ENCODE measurements at places on chromosomes 1 and 21. TPM values are rescaled to one million over a fixed set of nuclear protein-coding genes. Genes with fewer than 3 reads are reported as not detected.

DNA sequence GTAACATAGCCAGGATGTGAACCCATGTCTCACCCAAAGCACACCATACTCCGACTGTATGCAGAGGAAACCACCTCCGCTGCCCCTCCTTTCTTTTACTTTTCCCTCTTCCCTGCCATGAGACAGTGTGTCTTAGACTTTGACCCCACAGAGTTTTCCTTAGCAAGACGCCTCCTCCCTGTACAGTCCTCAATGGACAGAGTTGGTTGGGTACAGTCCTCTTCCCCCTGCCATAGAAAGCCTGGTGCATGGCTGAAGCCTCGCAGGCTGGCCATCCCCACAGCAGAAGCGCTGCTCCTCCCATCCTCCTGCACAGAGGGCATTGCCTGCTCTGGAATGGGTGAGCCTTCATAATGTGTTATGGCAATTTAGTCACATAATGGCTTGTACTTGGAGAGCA is 127.9 kb downstream of the PLPP3 start:
- no peak for DNase-seq

DNA sequence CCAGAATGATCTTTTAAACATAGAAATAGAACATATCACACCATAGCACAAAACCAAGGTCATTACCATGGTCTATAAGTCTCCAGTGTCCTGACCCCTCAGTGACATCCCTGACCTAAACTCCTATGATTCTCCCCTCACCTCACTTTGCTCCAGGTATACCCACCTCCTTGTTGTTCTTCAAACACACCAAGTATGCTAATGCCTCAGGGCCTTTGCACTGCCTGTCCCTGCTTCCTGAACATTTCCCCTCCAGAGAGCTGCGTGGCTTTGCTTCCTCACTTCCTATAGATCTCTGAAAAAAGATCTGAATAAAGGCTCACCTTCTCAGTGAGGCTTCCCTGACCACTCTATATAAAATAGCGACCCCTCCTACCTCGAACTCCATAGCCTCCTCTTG is 1.1 kb downstream of the GOLT1A start:
- no peak for DNase-seq

- DNase-seq, result no peak
Measured at GRCh38 chr1:199404976-199405375, 622.5 kb upstream of the NR5A2 start.

DNA sequence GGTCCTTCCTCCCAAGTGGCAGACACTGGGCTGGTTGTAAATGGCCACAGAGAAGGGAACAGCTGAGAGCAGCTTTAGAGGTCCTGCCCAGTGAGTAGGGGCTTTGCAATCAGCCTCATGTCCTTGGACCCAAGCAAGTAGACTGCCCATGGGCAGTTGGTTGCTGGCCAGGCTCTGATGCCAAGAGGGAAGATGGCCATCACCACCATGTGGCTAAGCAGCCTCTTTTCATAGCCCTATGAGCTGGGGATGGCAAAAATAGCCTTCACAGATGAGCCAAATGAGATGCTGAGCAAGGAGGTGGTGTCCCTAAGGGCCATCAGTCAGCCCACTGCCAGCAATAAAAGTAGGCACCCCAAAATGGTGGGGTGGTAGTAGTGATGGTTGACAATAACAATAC is 3.2 kb downstream of the DISP3 start:
- no peak for DNase-seq

- no peak for DNase-seq
Measured at GRCh38 chr21:34583926-34584563, 30.9 kb downstream of the RCAN1 start.

DNA sequence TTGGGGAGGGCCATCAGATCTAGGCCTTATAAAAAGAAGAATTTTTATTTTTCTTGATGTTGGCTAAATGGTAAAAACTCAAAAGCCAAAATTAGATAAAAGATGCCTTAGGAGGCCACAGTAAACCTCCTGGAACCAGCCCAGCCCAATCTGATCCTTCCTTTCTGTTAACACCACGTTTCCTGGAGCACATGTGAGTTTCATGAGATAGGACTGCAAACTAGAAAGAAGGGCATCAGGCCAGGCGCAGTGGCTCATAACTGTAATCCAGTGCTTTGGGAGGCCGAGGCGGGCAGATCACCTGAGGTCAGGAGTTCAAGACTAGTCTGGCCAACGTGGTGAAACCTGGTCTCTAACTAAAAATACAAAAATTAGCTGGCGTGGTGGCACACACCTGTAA is 6.7 kb downstream of the HSF2BP start:
- DNase-seq, result no peak

DNA sequence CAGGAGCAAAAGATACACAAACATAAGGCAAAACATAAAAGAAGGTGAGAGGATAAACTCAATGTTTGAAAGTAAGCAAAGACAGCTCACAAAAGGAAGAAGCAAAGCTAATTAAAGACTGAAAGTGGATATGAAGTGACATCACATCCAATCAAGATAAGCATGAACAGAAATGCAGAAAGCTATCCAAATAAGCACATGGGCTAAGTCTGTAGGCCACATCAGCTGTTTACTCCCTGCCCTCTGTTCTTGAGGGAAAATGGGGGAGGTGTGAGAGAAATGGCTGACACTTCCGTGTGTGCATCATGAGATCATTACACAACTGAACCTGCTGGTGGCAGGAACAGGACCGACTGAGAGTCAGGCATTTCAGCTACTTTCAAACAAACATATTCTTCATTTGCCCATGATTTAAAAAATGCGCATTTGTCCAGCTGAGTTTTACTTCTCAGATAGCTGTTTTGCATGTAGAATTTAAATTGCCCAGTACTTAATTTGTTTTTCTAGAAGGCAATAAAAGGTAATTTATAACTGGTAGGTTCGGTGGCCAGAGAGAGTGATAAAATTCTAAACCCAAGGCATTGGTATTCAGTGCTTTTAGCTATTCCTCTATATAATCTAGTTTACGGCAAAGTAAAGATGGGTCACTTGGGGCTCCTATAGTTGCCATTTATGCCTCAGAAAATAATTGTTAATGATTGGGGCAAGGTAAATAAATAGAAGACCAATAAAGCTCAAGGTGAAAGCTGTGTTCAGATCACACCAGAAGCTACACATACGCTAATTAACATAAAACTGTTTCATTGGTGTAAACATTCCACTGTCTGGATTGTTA is 27.2 kb upstream of the MAN1A2 start:
- no peak for DNase-seq

- DNase-seq, result peak; percentile 75
Measured at GRCh38 chr21:45136927-45137611, 62.7 kb downstream of the ADARB1 start.

- no peak for DNase-seq
Measured at GRCh38 chr1:99548943-99549605, 96.8 kb upstream of the PALMD start.

GRCh38 chr1:33465316-33465715 is 7.1 kb upstream of the ZSCAN20 start:
- no peak for DNase-seq

GRCh38 chr1:187275985-187276575 is 447.3 kb downstream of the PLA2G4A start:
- no peak for DNase-seq

The DYRK3 gene
- polyA plus RNA-seq, result 8.6 TPM

The PDC gene
- 0.26 TPM for polyA plus RNA-seq

The CSF3R gene
- 5.4 TPM for polyA plus RNA-seq

The KRTAP11-1 gene
- polyA plus RNA-seq, result not detected
